Muscle of arm (tissue), 14 donors: ENCODE measurements at places on chromosomes 6 and 20.

- no peak for DNase-seq
Observed at GRCh38 chr6:142887517-142887916, 57.5 kb downstream of the HIVEP2 start.

- no peak for DNase-seq
Observed at GRCh38 chr6:47434372-47435253, 43.0 kb upstream of the CD2AP start.

DNA sequence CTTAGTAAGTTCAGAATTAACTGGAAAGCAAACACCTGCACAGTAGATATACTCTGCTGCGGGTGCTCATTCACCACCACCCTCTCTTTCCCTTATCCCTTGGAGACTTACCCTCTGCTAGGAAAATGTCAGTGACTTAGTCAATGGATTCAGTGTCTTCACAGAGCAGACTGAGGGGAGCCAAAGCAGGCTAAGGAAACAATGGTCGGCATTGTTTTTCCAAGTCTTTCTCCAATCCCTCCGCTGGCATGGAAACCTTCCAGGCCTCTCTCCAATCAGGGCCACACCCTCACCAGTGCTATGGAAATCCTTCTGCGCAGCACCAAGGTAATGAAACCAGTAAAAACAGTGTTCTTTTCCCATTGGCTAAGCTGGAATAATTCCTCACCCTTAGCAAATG lies 531.2 kb downstream of the TFAP2B start:
- DNase-seq: no peak

DNA sequence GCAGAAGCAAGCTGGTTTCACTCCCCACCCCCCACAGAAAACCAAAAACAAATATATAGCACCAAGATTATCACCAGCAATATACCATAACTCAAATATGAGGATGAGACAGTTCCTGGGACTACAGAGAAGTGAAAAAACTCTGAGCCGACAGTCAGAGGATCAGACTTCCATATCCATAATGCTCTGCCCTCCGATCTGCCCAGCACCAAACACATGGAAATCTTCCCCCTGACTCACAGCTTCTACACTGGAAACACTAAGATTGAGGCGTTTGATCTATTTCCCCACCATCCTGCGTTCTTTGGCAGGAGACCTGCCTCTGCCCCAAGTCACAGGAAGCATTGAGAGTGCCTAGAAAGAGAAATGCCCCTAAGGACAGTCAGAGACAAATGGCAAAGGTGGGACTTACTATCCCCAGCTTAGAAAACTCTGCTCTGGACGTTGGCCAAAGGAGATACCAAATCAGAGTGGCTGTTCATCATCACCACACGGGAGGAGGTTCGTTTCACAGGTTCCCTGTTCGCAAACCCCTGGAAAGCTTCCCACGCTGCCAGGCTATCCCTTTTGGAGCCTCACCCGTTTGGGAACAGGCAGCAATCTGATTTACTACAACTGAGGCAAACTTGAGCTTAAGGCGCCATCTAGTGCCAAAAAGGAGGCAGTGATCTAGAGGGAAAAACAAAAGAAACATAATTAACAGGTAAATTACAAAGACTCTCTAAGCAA lies 48.7 kb upstream of the SRSF6 start:
- DNase-seq: no peak

DNA sequence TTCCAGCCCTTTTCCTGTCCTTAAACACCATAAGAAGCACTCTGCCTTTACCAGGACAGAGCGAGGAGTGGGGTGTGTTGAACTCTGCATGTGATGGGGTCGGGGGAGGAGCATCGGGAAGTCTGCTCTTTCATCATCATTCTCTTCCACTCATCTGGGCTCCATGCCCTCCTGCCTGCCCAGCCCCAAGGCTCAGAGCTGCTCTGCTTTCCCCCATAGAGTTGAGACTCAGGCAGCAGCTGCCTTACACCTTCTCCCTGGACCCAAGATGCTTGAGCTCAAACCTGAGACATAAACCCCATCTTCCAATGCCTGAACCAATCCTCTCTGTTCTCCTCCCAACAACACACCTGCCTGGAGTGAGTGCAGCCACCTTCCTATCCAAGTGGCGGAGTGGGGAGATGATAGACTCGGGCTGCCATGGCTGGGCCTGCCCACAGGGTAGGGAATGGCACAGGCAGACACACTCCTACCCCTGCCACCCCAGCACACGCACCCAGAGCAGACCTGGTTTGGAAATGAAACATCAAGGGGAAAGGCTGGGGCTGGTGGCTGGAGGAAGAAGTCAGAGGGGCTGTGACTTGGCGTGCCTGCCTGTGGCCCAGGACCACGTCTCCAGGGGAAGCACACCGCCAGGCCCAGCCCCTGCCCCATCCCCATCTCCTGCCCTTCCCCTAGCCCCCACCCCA lies 28.4 kb downstream of the TFEB start:
- no peak for DNase-seq

DNA sequence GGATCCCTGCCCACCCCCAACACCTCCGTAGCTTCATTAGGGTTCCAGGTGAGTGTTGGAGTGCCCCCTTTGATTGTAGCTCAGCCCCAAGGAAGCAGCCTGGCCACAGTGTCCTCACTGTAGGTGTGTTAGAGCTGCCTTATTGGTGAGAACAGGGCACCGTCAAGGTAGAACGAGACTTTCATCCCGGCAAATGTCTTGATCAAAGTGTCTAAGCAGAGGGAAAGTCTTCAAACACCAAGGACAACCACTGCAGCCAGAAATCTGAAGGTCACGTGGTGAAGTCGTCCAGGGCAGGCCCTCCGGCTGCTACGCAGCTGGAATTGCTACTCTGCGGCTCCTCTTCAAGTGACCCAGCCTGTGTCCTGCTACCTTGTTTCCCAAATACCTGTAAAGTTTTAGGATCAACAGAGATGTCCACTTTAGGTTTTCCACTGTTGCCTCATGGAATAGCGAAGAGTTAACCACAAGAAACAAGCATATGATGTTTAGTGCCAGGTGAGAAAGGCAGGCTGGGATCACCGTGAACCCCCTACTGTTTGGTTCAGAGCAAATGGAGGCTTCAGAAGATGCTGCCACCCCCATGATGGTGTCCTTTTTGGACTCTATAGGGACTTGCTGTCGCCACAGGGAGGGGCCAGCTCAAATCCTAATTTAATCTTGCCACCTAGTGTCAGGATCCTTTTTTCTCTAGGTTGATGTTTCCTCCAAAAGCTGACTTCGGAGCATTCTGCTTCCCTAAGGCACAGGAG lies 1.7 kb upstream of the DLL1 start:
- no peak for DNase-seq

- no peak for DNase-seq
Observed at GRCh38 chr6:19135706-19136105, 701.5 kb upstream of the ID4 start.

DNA sequence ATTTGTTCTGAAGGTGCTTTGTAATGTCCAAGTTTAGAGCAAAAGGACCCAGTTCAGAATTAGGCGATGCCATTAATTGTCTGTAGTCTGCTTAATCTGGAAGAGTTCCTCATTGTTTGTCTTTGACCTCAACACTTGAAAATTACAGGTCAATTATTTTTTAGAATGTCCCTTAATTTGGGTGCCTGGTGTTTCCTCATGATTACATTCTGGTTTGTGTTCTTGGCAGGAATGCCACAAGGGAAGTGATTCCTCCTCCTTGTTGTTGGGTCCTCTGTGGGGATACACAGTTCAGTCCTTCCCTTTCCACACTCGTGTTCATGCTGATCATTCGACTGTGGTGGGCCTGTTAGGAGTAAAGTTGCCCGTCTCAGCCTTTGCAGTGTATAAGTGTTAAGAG lies 207.3 kb downstream of the JARID2 start:
- no peak for DNase-seq

- DNase-seq: no peak
Observed at GRCh38 chr20:49570828-49571552, 3.1 kb upstream of the PTGIS start.

DNA sequence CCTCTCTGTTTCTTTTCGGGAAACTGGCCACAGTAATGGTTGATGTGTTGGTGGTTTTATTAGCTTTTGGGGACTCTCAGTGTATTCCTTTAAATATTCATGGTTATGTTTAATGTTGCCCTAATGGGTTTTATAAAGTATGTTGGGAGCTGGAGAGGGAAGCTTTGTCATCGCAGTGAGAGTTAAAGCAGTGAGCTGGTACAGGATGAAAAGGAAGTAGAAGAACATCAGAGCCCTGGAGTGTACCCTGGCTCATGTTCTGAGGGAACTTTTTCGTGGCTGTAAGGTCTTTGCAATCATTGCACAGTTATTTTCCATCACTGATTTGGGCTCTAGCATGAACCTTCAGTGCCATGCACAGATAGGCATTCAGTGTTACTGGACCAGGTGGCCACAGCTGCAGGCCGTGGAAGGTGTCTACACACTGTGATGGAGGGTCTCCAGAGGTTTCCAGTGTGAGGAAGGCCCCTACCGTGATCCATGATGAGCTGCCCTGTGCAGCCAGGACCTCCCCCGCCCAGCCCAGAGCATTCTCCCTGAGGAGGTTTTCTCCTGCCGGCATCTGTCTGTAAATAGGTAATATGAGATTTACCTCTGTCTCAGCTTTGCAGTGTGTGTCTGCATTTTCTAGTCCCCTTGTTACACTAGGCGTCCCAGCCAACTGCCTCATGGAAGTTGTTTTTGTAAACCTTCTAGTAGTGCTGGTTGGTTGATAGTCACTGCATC lies 22.4 kb upstream of the TMEM217 start:
- DNase-seq: no peak

GRCh38 chr20:45993197-45993951 lies 15.3 kb upstream of the MMP9 start:
- DNase-seq: no peak

DNA sequence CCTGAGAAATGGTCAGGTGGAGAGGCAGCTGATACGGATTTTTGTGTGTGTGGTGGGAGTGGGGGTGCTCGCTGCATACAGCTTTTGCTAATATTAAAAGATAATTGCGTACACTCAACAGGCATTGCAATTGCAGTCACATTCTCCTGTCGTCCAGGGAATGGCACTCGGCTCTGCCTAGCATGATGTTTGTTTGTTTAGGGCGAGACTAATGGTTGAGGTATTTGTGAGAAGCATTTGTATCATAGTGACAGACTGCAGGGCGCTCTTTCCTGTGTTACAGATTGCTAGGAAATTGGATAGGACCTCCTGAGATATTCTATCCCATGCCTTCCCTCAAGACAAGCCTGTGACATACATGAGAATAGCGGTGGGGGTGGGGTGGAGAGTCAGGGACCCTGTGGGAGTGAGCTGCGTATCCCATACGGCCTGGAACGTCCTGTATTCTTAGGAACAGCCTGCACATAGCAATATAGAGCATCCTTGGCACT lies 207.4 kb downstream of the SOX4 start:
- DNase-seq: no peak

- no peak for DNase-seq
Observed at GRCh38 chr20:13289031-13289430, 68.0 kb downstream of the ISM1 start.

DNA sequence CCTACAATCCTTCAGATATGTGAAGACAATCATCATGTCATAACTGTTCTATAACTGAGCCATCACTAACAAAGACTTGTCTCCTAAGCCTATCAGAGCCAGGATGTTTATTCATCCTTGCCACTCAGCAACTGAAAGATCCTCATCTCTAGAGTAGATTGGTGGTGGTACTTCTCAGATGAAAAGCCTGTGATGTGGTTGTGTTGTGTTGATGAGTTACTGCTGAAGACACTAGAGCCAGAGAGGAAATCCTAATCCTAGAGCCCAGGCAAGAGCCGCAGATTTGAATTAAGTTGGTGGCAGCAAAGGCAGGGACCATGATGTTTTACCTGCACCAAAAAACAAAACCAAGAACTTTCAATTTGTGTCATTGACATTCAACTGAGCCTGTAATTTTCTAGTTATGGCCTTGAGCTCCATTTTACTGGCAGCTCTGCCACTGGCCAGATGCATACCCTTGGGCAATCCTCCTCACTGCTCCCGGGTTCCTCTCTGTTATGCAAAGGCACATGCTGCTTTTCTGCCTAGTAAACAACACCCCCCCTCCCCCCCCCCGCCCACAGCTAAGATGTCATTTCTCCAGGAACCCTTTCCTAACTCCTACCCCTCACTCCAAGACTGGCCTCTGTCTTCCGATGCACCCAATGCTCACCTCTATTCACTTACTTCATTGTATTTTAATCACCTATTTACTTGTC lies 50.2 kb upstream of the REV3L start:
- DNase-seq: no peak

DNA sequence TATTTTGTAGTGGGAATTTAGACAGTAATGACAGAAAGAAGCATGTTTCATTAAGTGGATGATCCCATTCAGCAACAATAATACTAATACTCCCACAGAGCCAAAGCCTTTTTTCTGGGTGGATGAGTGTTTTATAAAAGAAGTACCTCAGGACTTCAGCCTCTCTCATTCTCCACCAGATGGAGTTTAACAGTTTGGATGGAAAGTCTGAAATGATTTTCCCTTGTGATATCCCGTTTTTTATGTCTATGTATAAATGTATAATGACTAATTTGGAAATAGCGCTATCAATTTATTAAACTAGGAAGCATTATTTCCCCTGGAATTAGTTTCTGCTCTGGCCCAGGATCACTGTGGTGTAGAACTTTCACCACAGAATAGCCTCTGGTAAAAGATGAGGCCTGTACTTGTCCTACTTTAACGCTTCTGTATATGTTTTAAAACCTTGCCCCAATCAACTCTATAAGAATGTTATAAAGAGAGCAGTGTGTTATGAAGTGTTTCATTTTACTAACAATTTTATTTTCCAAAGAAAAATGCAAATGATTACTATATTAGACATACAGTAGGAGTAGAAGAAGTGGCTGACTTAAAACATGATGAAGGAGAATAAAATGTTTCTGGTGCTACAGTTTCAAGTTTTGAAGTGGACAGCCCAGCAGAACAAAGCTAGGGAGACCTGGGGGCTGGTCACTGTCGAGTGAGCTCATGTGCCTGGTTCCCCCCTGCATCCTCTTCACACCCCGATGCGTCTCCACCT lies 135.6 kb downstream of the HIVEP1 start:
- DNase-seq: no peak

DNA sequence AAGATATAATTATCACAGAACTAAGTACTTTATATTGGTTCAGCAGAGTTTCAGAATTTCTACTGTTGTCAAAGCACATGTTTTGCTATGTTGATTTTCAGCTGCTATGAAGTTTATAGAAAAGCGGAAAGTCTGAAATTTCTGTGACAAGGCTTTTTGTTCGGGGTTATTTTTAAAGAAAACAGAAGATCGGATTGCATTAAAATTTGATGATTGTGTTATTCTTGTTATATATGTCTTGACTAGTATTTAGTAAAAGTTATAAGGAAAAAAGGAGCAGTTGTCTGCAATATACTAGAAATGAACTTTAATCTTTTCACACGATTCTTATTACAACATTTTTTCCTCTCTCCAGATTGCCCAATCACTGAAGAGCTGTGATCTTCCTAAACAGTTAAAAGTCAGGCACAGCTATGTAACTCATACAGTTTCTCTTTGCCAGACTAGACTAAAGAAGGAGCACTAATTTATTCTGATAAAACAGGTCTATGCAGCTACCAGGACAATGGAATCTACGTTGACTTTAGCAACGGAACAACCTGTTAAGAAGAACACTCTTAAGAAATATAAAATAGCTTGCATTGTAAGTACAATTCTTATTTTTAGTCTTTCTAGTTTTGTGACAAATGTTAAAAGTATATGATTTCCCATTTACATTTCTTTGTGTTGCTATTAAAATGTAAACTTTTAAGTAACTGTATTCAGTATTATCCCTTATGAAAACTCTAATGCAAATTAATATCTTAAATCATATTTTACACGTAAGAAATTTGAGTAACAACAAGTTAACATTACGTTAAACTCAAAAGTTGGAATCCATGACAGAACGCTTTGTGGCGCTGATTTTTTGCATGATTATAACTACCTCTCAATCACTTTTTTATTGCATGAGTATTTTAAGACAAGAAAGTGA lies at the start of gene ENPP3:
Gene ENPP3 (plus strand): TSS at position 423 of the 913 bp plus-strand sequence. CDS start 83 bp downstream, at position 506.
- no peak for DNase-seq

GRCh38 chr6:41422161-41422560 lies 86.8 kb downstream of the NCR2 start:
- no peak for DNase-seq
